ENCODE measurements at places on chromosomes 1 and 21.

DNA sequence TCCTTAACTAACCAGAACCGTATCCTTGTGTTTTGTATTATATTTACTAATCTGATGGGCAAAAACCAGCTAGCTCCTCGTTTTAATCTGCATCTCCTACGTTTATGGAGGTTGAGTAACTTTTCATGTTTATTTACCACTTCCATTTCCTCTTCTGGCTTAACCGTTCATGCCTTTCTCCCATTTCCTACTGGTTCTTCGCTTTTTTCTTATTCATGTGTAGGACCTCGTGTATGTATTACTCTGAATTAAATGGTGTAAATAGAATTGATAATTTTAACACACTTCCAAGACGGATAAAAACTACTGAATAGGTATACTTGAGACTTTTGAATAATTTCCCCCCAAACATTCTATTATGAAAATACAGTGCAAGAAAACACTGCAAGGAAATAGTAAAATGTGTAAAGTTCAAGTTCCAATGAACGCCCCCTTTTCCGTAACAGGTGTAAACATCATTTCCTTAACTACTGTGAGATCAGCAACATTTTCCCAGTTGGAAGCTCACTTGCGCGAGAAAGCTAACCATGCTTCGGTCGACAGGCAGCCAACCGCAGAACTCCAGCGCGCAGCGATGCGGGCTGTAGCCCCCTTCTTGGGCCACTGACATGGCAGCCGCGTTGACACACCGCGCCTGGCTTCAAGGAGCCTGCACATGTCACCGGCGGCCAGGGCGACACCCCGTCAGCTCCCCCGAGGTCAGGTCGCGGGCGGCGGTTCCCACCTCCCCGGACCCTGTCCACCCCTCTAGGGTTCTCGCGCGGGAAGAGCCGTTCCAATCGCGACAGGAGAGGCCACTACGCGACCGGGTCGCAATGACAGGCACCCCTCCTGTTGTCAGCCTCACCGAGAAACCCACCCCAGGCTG, 816 bp downstream of the EDEM3 start:
- DNase-seq, result peak; percentile 19

- DNase-seq, result no peak
Observed at GRCh38 chr1:30916296-30916695, 7.7 kb upstream of the SDC3 start.

DNA sequence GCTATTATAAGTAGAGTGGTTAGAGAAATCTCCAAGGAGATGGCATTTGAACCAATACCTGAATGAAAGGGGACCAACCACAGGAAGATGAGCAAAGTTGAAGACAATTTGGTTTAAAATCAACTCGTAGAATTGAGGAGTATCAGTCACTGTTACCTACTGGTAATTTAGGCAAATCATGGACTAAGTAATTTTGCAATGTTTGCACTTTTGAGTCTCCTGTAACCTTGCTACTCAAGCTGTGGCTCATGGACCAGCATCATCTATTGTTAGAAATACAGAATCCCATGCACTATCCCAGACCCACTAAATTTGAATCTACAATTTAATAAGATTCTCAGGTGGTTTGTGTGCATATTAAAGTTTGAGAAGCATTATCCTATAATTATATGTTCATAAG, 21.8 kb downstream of the RWDD3 start:
- no peak for DNase-seq

DNA sequence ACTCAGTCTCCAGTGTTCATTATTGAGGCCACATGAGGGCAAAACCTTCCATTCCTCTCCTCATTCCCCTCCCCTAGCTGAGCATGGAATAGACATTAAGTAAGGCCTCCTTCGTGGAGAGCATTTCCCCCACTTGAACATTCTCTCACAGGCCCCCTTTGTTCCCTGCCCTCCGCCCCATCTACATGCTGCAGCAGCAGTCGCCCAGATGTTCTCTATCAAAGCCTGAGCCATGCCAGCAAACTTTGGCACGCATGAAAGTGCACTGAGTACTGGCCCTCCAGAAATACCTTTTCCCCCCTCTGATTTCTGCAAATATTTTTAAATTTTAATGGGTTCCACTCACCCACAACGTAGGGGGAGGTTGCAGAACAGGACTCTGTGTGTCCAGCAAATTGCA, 20.9 kb upstream of the GORAB start:
- no peak for DNase-seq

All from kidney capillary endothelial cell (primary cell).